ENCODE measurements at places on chromosomes 12 and 14.

GRCh38 chr14:80906336-80906735 is 35.2 kb downstream of the CEP128 start:
- DNase-seq = no peak

DNA sequence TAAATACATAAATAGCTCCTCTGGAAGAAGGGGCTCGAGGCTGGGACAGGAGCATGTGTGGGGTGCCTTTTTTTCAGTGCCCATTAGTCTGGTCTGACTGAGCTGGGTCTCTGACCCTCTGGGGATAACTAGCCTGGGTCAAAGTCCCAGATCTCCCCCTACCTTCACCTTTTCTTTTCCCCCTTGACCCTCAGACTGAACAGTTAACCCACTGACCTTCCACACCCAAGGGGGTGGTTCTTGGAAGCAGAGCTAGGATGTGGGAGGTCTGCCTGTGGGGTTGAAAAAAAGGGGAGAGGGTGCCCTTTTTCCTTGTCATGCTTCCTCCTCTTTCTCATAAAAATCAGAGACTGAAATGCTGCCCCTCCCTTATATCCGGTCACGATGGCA is 925 bp upstream of the GLI1 start:
- no peak for DNase-seq

DNA sequence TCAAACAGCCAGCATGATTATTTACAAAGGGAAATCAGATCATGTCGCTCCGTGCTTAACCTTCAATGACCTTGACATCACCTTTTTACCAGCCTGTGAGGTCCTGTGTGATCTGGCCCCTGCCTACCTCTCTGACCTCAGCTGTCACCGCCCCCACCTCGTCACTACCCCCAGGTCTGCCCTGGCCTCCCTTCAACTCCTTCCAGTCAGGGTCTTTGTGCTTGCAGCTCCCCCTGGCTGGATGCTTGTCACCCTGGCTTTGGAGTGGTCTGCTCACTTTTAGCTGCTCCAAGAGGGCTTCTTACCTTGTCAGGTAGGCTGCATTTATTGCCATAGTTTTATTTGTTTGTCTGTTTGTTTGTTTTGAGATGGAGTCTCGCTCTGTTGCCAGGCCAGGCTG is 8.2 kb upstream of the MAX start:
- DNase-seq = no peak

DNA sequence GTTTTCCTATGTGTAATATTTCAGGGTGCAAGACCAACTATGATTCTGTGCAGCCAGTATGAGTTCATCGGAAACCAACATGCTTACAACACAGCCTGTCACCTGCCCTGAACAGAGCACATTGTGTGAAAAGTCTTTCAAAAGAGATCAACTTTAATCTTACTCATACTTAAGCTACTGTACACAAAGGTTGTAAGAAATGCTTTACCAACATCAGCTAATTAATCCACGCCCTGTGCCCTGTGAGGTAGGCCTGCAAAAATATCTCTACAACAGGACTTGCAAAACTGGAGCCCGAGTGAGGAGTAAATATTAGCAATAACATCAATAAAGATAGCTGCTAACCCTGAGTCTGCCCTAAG is 15.1 kb downstream of the APPL2 start:
- no peak for DNase-seq

GRCh38 chr14:21997300-21997699 is 323.7 kb upstream of the OR4E1 start:
- no peak for DNase-seq

DNA sequence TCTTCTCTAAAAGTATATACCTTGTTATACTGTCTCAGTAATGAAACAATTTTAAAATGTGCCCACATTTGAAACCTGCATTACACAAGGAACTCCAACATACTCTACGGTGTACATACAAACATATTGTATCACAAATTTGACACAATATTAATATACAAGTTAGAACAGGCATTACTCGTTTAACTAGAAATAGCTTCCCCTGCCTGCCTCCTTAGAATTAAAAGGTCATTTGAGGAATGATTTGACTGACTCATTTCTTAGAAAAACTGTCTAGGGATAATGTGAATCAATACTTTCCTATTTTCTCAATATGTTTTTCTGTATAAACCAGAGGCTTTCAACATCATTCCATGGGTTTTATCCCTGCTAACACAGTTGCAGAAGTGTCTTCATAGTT is 73.7 kb downstream of the STON2 start:
- no peak for DNase-seq

GRCh38 chr12:72511498-72511897 is 239.3 kb downstream of the TRHDE start:
- DNase-seq = no peak

Measured in stimulated activated CD8-positive, alpha-beta memory T cell treated with anti-CD3 and anti-CD28 coated beads, Interleukin-2, amount 100 ng/mL, for 1 hour (primary cell).